ENCODE measurements at places on chromosomes 5 and 9.

- DNase-seq, result no peak
These were observed 244.7 kb downstream of the NPR3 start for GRCh38 chr5:32955814-32956213.

DNA sequence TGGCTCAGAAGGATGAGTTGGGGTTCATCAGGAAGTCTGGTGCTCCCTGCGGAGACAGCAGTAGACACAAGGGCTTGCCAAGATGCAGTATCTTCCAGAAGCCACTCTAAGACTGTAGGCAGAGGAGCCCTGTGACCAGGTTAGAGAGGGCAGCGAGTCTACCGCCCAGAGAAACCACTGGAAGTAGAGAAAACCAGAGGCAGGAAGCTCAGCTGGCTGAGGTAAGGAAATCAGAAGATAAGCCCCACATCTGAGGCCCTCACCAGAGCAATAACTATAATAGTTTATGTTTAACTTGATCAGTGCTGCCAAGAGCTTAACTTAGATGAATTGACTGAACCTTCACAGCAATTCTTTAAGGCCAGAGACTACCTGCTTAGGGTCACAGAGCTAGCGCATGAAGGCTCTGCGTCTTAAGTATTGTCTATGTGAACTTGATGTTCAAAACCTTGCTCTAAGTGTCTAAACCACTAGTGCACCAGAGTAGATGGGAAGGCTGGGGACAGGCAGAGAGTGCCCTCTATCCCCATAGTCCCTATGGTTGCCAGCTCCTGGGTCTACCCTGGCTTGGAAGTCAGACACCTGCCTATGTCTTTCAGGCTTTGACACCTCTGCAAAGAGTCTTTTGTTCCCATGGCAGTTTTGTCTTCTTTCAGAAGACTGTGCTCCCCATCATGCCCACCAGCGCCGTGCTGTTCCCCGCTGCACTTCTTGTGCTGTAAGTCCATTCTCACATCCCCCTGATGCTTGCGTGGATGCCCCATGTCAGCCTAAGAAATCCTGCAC, 228.2 kb upstream of the KLF4 start:
- no peak for DNase-seq

DNA sequence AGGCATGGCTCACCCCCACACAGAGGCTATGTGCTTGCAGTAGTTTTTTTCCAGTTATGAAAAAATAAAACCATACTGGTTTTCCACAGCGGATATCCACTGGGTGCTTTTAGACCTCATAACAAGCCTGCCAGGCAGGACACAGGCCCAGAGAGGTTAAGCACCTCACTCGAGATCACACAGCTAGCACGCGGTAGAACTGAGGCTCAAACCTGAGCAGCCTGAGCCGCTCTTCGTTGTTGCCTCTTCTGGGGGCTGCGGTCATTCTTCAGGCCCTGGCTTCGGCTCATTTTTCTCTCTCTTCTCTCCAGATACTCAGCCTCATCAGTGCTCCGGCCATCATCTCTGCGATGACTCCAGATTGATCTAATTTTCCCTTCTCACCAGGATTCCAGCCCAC, 196.0 kb downstream of the TTLL11 start:
- no peak for DNase-seq

DNA sequence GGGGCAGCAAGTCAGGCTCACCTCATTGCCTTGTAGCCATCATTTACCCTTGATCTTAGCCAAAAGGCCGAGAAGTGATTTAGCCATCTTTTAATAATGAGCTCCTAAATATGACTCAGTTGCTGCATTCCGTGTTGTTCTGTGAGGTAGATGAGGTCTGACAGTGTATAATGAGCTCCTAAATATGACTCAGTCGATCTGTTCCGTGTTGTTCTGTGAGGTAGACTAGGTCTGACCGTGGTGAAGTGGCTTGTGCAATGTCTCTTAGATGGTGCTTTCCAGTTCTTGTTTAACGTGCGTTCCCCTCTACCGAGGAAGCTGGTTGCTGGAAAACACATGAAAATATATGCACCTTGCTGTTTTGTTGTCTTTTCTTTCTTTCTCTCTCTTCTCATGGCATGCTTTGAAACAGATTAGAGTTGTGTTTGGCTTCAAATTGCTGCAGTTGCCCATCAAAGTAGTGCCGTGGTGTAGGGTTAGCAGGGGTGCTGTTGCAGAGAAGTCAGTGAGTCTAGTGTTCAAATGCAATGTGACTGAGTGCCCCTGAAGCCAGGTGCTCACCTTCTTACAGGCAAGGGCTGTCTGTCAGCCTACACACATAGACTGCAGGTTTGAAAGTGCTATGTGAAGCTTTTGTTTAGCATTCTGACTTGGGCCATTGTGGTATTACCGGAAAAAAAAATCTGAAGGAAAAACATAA, 118.6 kb downstream of the KDM4C start:
- no peak for DNase-seq

DNA sequence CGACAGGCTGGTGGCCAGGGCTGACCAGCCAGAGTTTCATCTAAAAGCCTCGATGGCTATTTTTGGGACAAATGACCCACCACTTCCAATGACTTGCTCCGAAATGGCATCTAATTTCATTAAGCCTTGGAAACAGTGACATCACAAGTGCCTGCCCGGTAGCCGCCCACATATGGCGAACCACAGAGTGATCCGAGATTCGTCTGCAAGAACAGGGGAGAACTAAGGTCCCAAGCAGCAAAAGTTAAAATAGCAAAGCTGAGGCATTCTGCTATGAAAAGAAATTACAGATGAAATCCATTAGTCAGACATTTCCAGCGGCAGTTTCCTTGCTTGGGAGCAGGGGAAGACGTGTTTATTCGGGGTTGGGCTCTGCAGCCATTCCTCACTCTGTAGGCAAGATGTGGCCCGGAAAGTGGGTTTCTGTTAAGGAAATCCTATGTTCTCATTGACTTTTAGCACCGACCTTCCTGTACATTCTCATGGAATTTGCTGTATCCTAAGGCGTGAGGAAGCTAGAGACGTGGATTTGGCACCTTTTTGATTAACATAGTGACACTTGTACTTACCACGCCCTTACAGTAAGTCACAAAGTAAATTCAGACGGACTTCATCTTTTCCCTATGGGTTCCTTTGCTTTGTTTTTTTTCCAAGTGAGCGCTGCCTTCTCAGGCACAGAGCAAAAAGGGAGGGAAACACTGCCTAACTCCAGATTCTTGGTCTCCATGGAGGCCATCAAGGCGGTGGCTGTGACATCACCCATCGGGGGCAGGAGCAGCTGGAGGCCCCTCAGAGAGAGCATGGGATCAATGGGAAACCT, 45.1 kb downstream of the ERGIC1 start:
- peak; percentile 52 for DNase-seq

DNA sequence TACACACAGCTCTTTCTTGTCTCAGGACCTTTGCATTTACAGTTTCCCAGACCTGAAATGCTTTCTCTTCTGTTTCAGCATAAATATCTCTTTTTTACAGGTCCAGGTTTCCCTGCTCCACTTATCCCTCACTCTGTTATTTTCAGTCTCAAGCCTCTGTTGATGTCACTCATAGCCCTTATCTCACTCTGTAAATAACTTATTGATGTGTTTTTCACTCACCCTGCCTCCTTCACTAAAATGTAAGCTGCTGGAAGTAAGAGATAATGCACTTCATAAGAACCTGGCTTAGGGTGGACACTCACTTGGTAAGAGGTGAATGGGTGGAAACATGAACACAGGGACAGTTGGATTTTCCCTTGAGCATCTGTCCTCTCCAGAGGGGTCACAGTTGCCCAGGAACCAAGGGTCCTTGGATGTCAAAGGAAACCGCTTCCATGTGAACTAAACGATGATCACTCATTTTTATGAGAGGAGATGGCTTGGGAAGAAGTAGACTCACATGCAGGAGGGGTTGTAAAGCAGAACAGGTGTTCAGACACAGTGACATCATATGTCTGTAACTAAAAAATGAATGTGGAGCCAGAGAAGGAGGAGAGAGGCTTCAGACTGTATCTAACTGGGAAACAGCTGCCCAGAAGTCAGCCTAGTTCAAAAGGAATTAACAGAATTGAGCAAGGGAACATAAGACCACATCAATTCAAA, 5.5 kb upstream of the HTR4 start:
- DNase-seq, result no peak
